ENCODE measurements at places on chromosomes 4 and X.

DNA sequence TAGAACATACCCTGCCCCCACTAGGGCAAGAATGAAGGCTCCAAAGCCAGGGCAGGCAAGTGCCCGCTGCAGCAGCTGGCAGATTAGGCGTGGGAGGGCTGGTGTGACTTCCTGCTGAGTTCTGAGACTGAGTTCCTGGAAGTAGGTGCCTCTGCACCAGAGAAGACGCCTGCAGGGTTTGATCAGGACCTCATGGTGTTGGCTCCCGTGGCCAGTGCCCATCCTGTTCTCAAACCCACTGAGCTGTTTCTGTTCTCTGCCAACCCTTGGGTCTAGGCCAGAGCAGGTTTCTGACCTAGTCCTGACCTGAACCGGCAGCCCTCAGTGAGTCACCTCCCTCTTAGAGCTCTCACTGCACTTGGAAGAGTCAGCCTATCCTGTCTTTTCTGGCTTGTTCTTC is 220.7 kb downstream of the HS6ST2 start:
- no peak for DNase-seq

DNA sequence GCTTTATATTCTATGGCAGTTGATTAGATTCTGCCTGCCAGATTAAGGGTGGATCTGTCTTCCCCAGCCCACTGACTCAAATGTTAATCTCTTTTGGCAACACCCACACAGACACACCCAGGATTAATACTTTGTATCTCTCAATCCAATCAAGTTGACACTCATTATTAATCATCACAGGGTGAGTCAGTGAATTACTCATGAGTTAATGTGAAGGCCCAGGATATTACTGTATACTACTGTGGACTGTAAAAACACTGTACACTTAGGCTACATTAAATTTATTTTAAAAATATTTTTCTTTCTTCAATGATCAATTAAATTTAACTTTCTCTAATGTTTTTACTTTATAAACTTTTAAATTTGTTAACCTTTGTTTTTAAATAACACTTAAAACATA is 87.7 kb downstream of the NAP1L3 start:
- DNase-seq = no peak

DNA sequence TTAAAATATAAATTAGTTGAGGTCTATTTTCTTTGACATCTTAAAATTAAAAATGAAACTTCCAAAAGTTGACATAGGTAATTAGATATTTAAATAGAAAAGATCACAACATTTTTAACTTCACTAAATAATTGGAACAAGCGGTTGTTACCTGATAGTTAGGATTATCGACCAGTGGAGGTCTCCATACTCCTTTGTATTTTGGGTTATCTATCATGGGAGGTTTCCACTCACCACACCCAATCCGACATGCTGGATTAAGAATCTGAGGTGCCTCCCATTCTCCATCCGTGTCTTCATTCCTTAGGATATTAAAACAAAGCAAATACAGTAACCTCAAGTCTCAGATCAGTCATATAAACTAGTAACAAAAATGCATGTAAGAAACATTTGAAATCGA is 22.2 kb downstream of the SCOC start:
- no peak for DNase-seq

- no peak for DNase-seq
Observed at GRCh38 chrX:72040506-72040905, 91.2 kb downstream of the RTL5 start.

DNA sequence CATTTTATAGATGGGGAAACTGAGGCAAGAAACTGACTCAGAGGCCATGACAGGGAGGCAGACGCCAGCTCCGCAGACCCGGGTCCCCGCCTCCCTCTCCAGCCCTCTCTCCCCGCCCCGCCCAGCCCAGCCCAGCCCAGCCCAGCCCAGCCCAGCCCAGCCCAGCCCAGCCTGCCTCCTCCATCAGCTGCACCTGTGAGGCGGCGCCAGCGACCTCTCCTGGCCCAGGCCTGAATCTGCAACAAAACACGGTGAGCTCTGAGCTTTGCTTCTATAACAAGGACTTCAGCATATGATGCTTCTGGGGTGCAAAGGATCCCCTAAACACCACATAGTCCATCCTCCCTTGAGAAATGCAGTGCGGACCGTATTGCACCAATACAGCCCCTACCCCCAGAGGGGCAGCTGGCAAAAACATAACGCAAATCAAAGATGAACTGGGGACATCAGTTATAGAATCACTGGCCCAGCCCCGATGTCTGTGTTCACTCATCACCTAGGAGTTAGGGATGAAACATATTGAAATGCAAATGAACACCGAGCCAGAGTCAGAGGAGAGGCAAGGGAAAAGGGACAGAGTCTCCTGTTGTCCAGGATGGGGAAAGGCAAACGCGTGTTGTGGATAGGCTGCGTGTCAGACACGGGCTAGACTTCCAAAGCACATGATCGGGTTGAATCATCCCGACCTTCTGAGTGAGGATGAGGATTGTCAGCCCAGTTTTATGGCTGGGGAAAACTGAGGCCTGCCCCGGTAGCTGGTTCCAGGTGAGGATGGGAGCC is 216.1 kb upstream of the PSAPL1 start:
- no peak for DNase-seq

DNA sequence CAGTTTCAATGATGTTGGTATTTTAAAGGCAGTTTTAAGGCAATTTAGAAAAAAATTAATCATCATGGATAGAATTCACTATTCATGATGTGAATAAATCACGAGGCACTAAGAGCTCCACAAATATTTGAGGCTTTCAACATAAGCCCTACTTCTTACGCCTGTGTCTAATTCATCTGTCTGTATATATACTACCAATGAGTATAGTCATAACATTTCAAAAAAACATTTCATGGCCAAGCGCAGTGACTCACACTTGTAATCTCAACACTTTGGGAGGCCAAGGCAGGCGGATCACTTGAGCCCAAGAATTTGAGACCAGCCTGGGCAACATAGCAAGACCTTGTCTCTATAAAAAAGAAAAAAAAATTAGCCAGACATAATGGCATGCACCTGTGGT is 56.5 kb downstream of the FBXL5 start:
- no peak for DNase-seq

GRCh38 chr4:110619463-110620247 is 3.2 kb downstream of the PITX2 start:
- DNase-seq = no peak

GRCh38 chr4:152458801-152459302 is 77.0 kb downstream of the FBXW7 start:
- DNase-seq = no peak

GRCh38 chr4:38482696-38483095 is 181.3 kb upstream of the KLF3 start:
- no peak for DNase-seq

GRCh38 chr4:107736037-107736436 is 16.0 kb upstream of the PAPSS1 start:
- no peak for DNase-seq

DNA sequence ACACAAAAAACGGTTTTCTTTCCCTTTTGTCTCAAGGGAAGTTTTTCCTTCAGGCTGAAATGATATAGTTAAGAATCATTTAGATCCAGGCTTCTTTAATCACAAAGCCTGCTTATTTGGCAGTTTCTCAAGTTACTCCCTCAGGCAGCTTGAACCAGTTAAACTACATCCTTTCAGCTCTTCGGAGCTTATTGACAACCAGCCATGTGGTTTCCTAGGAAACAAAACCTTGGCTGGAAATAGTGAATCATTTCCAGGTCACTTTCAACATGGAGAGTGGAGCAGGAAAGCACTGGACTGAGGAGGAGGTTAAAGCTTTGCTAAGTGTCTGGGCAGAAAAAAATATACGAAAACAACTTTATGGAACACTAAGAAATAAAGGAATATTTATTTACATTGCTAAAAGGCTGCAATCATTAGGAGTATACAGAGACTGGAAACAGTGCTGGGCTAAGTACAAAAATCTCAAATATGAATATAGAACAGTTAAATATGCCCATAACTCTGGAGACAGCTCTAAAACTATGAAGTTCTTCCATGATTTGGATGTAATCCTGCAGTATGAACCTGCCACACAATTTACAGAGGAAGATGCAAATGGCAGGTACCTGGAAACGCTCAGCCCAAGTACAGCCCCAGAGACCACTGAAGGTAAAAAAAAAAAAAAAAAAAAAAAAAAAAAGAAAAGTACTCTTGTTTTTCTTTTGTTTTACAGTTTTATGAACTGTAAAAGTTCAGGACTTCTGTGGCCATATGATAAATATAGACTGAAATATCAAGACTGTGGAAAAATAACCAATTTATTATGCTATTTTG is 23.2 kb upstream of the AASDH start:
- no peak for DNase-seq

- DNase-seq = no peak
Observed at GRCh38 chr4:164997324-164997723, 19.9 kb upstream of the TRIM61 start.

DNA sequence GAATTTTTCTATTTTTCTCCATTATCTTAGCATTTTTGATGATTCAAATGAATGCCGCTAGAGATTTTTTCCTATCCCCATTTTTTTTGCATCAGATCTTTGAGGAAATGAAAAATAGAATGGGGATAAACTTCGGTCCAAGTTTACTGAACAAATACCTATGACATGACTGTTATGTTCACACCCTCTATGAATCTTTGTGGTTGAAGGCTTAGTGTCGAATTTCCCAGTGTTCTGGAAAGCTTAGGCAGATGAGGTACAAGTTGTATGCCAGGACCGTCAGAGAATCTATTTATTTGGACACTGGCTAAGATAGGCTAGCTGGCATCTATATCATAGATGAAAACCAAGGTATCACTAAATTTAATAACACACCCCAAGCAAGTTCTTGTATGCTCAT is 123.4 kb downstream of the SPCS3 start:
- no peak for DNase-seq

DNA sequence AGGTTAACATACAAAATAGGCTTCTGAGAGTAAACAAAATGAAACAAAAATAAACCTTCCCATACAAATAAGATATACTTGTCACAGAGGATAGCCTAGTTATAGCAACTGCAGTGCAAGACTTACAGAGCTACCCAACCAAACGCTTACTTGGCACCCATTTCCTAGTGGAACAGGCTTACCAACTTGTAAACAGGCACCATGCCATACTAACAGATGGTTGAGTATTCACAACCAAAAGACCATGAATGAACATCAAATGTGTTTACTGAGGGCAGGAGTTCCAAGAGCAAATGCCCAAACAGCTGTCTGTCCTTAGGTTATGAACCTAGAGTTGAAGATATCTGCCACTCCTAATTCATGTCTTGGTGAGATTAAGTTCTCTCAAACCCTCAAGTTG is 2629.2 kb downstream of the PCDH7 start:
- DNase-seq = no peak

DNA sequence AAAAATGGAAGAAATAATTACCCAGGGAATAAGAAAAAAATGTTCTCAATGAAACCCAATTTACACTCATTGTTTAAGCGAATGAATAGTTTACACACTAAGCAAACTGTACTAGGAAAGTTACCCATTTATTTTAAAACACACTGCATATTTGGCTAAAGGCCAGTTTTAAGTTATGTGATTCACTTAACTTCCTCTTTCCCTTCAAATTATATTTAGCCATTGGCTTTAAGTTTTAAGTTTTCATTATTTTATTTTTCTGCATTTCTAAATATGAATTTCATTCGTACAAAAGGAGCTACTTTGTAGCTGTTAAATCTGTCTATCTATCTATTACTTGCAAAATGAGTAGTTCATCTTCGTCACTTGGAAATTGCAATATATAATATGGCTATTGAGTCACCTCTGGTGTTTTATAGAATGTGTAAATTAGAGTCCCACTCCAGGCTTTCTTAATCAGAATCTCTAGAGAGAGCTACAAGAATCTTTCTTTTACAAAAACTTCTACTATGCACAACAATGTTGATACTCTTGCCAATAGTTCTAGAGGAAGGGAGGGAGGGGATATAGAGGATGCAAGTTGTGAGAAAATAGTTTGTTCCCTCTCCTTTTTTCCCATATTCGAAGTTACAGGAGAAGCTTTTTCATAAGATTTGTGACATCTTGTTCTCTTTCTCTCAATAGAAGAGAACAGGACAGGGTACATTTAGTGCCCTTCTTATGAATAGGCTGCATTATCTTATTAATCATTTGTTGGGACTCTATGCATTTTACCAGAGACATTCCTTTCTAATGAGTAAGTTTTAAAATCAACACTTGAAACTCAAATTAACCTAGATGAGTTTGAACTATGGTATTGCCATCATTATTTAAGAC is 41.8 kb downstream of the SULT1B1 start:
- no peak for DNase-seq

- DNase-seq = no peak
Observed at GRCh38 chrX:97602465-97603258, 719.0 kb downstream of the RPA4 start.

GRCh38 chr4:110998320-110998719 is 375.4 kb upstream of the PITX2 start:
- DNase-seq = no peak

- DNase-seq = no peak
Observed at GRCh38 chr4:109390115-109390768, 43.4 kb upstream of the SEC24B start.

GRCh38 chr4:108249397-108249796 is 80.7 kb upstream of the LEF1 start:
- no peak for DNase-seq

GRCh38 chrX:41616935-41617334 is 71.8 kb upstream of the GPR34 start:
- no peak for DNase-seq

- DNase-seq = no peak
Observed at GRCh38 chr4:98516441-98517217, 141.8 kb downstream of the TSPAN5 start.

- no peak for DNase-seq
Observed at GRCh38 chrX:119698845-119699244, 5.9 kb upstream of the SEPTIN6 start.

DNA sequence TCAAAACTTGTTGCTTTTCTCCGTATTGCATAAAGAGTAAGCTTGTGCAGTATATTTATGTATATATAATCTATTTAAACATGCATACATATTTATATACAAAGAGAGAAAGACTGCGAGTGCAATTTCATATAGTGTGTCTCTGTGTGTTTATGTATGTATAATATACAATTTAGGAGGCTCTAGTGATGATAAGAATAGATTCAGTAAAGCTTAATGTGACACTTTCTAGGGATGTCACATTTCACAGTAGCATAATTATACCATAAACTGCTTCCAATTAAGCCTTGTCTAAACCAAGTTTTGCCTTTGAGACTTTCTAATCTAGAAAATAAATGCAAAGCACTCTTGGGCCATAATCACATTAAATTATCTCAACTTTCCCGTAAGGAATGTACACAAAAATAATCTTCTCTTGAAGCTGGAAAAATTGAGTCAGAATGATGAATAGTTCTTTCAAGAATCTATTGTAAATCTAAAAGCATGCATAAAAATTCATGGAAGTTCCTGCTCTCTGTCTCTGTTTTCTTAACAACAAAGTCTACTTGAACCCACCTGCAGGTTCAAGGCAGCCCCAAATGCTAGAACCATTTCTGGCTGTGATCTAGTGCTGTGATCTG is 114.1 kb upstream of the NPY2R start:
- DNase-seq = no peak
